ENCODE measurements at places on chromosomes 11 and 22. TPM values are rescaled to one million over a fixed set of nuclear protein-coding genes. Genes with fewer than 3 reads are reported as not detected.

Gene AGBL2
- 1.7 TPM for total RNA-seq

Gene NCAM1
- total RNA-seq, result not detected

Gene MS4A4A
- total RNA-seq, result not detected

Gene ADAMTS15
- total RNA-seq, result 16.5 TPM

Gene CBX7
- 3.2 TPM for total RNA-seq

Gene TH
- not detected for total RNA-seq

Gene SELENOO
- 21.5 TPM for total RNA-seq

Gene DKK3
- 299 TPM for total RNA-seq

Gene TTC36
- total RNA-seq, result 0.85 TPM

Gene OR52A1
- total RNA-seq, result not detected
